ENCODE measurements at places on chromosomes 11 and 22.
A peak's percentile ranks its signal among the peaks of the same experiment; 100 is the strongest.

DNA sequence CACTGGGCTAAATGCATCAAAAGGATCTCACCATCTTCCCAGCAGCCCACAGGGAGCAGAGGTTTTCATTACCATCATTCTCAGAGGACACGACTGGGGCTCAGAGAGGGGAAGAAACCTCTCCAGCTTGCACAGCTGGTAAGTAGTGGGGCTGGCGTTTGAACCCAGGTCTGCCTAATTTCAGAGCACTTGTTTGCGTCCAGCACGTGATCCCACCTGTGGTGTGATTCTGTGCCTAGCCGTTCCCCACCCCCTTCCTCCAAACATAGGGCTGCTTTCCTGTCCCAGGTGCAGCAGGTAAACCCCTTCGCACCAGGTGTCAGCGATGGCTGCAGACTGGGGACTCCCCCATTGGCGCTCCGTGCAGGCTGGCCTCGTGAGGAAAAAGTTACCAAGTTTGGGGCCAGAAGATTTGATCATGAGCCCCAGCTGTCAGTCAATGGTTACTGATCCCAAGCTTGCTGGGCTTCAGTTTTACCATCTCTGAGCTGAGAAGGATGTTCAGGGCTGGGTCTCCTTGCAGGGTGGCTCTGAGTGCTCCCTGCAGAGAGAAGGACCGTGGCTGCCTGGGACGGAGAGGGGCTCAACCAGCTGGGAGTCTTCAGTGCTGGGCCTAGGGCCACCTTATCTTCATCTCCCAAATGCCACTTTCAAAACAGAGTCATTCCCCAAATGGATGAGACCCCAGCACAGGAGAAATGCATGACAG is 445.6 kb downstream of the TBC1D22A start:
- DNase-seq: no peak

- no peak for DNase-seq
Observed at GRCh38 chr11:115678942-115679341, 174.7 kb upstream of the CADM1 start.

DNA sequence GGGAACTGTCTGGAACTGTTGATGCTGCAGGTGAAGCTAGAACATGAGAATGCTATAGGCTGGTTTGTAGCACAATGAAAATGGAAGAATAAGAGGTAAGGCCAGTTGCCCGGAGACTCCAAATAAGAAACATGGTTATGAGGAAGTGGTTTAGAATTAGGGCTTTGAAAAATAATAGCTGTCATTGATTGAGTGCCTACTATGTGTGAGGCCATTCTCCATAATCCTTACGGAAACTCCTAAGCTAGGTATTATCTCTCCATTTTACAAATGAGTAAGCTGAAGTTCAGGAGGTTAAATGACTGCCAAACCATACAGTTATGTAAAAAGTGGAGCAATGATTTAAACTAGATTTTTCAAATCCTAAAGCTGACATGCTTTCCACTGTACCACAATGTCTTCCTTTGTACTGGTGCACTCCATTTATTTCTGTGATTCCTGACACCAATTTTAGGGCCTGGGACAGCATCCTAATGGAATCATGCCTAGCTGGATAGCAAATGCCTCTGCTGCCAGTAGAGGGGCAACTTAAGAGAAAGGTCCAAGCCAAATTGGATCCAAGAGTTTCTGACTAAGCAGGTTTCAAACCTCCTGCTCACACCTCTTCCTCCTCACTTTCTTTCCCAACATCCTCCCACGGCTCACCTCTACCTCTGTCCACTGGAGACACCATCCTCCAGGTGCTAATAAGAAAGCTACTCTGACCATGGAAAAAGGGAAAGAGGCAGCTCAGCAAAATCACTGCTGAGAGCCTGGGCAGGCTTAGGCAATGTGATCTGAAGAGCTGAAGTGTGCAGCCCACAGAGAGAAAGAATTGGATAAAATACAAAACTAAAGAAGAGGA is 46.9 kb upstream of the PICALM start:
- peak; percentile 22 for DNase-seq

DNA sequence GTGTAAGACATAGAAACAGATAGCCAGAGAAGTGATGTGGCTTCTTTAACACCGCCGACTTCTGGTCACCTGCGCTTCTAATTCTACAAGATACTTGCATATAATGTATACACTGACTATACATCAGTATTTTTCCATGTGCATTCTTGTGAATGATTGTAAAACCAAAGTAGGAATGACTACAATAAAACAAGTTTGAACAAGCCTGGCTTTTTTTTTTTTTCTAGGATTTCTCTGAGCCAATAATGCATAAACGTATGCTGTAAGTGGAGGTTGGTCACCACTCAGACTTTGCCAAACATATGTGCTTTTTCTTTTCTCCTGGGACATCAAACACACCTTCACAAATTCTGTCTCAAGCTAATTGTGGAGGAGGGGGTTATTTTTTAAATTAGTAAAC is 237.8 kb upstream of the KIRREL3 start:
- no peak for DNase-seq

DNA sequence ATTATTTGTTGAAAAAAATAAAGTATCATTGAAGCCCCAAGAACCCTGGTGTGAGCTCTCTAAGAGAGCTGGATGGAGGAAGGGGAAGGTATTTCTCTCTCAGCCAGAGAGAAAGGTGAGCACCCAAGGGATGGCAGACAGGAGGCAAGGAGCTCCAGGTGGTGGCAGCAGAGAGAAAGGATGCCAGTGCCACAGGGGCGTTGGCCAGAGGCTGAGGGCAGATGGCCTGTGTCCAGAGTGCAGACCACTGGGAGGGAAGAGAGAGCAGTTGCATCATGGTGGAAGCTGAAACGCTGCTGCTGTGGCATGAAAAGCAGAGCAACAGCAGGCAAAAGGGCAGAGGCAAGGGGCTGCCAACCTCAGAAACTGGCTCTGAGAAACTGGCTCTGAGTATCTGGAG is 8.5 kb downstream of the SPON1 start:
- peak; percentile 68 for DNase-seq

DNA sequence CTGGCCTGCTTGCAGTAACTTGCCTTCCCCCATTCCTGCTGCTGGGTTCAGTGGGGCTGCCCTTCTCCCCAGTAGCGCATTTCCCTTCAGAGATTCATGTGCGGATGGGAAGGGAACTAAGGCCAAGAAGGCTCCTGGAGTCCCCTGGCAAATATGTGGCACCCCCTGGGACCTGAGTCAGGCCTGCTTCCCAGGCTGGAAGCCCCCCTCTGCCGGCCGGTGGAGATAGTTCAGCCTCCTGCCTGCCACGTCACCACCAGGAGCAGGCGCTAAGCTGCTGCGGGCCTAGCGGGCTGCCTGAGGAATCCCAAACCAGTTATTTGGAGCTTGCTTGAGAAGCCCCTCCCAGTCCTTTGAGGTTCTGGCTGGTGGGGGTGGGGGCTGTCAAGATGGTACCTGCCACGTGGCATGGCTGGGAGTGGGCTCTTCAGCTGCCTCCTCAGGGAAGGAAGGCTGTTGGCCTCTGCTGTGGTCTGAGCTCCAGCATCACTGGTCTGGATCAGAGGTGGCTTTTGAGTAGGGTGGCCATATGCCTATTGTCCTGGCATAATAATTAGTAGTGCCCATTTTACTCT is 2.0 kb downstream of the SERPINH1 start:
- no peak for DNase-seq

Measured in PC-3 (cell line).